ENCODE measurements at places on chromosomes 11 and 22.

DNA sequence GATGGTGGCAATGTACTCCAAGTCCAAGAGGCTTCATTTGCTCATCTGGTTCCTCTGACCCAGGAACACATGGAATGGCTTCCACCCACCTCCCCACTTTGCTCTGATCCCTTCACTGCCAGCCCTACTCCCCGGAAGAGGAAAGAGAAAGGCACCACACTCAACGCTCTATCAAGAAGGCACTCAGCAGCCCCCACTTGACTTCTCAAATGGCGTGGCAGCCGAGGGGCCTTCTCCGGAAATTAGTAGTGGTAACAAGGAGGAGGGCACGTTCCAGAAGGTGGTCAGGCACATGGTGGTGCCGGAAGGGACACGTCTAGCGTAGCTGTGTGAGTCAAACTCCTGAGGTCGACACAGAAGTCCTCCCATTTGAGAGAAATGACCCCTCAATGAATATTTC lies 36.5 kb upstream of the CYP2D6 start:
- DNase-seq = no peak

GRCh38 chr22:20930004-20930403 lies 12.8 kb downstream of the CRKL start:
- no peak for DNase-seq

- no peak for DNase-seq
Observed at GRCh38 chr11:97977726-97978125, 1043.0 kb upstream of the CNTN5 start.

GRCh38 chr11:70233511-70233934 lies 30.4 kb downstream of the FADD start:
- DNase-seq = no peak

- DNase-seq = no peak
Observed at GRCh38 chr11:68064926-68065325, 26.1 kb downstream of the TCIRG1 start.

GRCh38 chr11:83287631-83288030 lies 1.5 kb upstream of the CCDC90B start:
- DNase-seq = no peak

DNA sequence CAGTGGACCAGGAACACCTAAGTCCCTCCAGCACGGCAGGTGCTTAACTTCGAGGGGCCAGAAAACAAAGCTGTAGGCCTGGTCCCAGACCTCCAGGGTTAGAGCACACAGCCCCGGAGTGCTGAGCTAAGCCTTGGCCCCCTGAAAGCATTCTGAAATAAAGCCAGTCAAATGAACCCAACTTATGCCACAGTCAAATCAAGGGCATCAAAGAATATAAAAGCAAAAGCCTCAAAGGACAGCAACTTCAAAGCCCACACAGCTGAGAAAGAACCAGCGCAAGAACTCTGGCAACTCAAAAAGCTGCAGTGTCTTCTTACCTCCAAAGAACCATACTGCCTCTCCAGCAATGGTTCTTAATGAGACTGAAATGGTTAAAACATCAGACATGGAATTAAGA lies 39.1 kb downstream of the TMEM123 start:
- DNase-seq = no peak

DNA sequence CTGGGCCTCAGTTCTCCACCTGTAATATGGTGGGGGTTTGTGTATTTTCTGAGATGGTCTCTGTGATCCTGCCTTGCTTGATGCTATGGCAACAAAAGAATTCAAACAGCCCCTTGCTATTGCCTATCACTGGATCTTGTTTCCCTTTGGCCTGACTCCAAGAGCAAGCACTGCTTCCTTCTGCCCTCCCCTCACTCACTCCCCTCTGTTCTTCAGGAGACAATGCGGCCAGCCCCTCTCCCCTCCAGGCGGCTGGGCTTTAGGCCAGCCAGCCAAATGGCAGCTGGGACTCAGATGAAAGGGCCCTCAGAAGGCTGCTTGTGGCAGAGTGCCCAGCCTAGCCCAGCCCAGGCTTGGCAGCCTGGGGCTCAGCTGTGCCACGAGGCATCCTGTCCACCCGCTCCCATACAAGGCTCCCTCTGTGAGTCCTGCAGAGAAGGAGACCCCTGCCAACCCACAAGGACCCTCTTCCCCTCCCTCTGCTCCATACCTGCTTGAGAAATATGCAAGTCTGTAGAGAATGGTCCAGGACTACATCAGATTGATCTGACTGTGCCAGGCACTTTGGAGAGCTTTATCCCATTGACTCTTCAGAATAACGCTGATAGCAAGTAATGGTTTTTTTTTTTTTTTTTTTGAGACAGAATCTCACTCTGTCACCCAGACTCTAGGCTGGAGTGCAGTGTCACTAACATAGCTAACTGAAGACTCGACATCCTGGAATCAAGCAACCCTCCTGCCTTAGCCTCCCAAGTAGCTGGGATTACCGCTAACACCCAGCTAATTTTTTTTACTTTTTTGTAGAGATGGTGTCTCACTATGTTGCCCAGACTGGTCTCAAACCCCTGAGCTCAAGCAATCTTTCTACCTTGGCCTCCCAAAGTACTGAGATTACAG lies 7.6 kb upstream of the KCTD14 start:
- no peak for DNase-seq

DNA sequence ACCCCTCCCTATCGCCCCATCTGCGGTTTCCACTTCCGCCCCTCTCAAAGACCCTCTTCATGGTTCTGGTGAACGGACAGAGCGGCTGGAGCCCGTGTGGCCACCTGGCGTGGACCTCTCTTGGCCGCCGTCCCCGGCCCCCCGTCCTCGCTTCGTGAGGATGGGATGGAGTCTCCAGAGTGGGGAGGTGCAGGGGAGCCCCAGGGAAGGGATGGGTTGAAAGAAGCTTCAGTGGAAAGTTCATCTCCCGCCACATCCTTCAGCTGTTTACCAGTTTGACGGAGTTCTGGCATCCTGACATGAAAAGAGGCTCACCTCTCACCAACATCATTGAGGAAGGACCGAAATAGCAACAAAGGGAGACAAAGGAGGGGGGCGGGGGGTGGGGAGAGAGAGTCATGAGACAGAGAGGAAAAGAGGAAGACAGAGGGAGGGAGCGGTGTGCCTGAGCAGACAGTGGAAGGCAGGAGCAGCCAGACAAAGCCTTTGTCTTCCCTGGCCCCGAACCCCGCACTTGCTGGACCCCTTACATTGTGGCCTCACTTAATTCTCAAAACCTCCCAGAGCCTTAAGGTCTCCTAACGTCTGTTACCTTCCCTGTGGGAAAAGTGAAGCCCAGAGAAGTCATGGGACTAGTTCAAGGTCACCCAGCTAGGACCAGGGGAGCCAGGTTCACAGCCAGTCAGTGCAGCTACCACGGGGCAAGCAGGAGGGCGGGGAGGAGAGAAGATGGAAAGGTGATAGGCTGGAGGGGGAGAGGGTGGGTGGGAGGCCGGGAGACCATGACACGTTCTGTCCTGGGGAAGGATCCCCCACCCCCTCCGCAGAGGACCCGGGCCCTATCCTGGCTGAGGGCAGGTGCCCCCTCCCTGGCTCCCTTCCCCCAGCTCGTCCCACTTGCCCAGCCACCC lies 54.9 kb downstream of the CD6 start:
- no peak for DNase-seq

DNA sequence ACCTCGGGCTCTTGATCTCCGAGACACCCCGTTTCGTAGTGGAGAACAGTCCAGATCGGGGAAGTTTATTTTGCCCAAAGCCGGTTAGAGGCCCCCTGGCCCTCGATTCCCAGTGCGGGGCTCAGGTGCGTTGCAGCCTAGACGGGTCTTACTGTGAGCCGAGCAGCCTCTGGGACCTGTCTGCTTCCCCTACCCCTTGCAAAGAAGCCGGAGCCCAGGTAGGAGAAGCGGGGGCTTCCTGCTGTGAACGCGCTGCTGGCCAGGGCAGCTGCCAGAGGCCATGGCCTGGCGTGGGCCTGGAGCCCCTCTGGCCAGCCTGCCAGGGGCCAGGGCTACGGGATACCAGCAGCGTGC lies 621 bp downstream of the TSPO start:
- DNase-seq = no peak

GRCh38 chr11:16807306-16807705 lies 68.9 kb downstream of the C11orf58 start:
- no peak for DNase-seq

DNA sequence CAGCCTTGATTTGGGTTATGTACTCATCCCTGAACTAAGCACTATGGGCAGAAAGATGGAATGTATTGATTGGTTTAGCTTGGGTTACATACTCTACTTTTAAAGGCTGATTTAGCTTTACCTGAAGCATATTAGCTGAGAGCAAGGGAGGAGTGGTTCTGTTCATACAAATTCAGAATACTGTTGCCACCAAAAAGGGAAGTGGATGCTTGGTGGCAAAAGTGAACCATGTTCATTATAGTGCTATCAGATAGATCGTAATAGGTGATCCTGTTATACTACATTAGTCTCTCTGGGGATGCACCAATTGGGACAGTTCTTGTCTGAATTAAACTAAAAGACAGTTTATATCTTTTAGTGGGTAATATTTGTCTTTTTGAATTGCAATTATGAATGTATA lies 44.5 kb upstream of the RRM1 start:
- no peak for DNase-seq

- DNase-seq = no peak
Observed at GRCh38 chr22:30628491-30628890, 7.1 kb upstream of the SLC35E4 start.

DNA sequence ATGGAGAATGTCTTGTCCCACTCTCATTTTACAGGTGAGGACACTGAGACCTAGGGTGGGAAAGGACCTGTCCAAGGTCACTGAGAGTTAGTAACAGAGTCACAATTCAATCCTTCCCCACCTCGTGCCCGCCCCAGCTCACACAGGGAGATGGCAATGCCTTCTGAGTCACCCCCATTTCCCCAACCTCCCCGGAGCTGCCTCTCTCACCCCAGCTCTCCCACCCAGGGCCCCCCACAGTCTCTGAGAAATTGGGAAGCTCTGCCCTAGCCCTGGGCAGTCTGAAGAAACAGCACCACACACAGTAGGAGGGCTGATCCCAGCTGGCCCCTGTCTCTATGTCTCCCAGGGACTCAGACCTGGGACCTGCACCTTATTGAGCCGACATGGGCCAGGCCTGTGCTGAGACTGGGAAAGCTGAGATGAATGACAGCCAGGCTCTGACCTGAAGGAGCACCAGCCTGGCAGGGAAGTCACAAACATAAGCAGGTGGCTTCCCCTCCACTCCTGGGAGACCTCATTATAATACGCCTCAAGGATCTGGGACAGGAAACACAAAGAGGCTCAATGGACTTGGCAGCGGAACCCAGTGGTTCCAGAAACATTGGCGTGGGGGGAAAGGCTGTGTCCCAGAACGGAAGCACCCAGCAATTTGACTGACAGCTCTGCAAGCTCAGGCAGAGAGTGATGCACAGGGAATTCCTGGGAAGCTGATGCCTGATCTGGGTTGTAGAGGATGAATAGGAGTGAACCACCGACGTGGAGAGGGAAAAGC lies 51.0 kb downstream of the CD6 start:
- DNase-seq = no peak

DNA sequence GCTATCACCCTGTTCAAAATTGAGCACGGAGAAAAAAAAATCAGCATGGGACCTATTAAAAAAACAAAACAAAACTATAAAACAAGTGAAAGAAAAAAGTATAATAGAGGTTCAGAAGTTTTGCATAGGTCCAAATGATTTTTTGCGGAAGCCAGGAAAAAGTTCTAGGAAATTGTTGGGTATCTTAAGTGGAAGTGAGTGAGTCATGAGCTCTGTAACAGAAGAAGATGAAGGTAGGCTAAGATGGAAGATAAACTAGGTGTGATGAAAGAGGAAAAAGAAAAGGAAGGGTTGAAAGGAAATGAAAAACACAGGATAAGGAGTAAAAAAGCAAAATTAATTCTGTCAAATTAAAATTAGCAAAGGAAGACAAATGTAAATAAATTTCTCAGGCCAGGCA lies 27.8 kb downstream of the SDHD start:
- no peak for DNase-seq

GRCh38 chr11:1397146-1397861 lies 7.6 kb downstream of the BRSK2 start:
- DNase-seq = no peak

- no peak for DNase-seq
Observed at GRCh38 chr22:44577391-44578109, 79.5 kb upstream of the RTL6 start.

DNA sequence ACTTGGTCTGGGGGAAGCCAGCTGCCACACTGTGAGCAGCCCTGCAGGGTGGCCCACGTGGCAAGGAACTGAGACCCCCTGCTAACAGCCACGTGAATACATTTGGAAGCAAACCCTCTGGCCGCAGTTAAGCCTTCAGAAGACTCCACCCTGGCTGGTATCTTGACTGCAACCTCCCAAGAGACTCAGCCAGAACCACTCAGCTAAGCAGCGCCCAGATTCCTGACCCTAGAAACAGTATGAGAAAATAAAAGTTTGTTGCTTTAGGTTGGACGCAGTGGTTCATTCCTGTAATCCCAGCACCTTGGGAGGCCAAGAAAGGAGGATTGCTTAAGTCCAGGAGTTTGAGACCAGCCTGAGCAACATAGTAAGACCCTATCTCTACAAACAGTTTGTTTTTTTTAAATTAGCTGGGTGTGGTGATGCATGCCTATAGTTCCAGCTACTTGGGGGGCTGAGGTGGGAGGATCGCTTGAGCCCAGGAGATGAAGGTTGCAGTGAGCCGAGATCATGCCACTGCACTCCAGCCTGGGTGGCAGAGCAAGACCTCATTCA lies 8.7 kb downstream of the ZMAT5 start:
- DNase-seq = no peak

DNA sequence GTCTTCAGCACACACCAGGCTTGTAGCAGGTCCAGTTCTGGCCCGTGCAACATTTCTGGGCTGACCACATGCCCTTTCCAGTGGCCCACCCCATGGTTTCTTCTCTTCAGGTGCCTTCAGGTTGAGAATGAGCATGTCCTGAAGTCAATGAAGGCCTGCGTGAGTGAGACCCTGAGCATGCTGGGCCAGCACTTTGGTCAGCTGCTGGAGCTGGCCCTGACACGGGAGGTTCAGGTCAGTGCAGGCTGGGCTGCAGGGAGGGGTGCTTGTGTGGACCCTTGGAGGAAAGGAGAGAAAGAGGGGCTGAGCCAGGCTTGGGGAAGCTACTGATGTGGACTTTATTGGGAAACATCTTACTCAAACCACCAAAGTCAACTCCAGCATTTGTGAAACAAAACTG lies 63.5 kb downstream of the INSC start:
- no peak for DNase-seq

DNA sequence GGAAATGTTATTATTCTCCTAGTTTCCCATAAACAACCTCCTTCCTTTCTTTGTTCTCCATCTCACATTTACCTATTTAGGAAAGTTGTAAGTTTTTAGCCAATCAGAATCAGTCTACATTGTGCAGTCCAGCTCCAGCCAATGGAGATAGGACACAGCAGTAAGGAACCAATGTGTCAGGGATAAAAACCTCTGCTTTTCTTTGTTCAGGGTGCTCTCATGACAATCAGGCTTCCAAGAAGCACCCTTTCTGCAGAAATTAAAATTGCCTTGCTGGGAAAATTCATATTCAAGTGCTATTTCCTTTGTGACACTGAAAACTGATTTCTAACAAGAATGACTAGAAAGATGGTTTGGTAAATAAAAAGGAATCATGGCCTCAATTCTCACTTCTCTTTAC lies 14.6 kb downstream of the SCGB2A1 start:
- no peak for DNase-seq

Measured in stimulated activated CD4-positive, alpha-beta T cell treated with anti-CD3 and anti-CD28 coated beads, Interleukin-4, amount 100 ng/mL, for 48 hours (primary cell).